ENCODE measurements at places on chromosomes 4 and X.
A peak's percentile ranks its signal among the peaks of the same experiment; 100 is the strongest.

DNA sequence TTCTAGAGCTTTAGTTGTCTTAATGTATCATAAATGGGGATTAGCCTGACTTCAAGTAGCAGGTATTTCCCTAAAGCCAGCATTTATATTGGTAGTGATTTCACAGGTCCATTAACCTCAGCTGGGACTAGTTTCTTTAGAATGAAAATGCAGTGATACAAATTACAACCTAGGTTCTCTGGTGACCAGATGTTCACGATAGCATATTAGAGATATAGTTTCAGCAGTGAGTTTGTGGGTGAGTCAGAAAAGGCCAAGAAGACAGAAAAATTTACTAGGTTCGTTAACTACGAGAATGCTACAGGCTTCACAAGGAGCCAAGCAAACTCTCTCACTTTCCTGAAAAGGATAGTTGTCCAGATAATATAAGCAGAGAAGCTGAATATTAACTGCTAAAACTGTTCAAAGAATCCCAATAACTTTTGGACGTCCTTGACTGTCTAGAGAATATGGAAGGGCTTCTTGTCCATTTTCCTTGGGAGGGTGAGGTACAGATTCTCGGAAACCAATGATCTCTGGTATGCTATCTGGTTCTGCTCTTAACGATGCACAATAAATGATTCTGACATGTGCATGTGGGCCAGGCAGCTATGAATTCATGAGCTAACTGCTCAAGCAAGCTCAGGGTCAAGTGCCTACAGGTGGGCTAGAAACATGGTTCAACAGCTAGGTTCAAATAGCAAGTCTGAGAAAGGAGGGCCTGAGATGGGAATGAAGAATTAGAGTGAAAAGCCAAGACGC lies 6.0 kb upstream of the SPCS3 start:
- DNase-seq, result no peak

- DNase-seq, result peak; percentile 23
These were observed 67.4 kb downstream of the ZAR1 start for GRCh38 chr4:48557478-48557877.

DNA sequence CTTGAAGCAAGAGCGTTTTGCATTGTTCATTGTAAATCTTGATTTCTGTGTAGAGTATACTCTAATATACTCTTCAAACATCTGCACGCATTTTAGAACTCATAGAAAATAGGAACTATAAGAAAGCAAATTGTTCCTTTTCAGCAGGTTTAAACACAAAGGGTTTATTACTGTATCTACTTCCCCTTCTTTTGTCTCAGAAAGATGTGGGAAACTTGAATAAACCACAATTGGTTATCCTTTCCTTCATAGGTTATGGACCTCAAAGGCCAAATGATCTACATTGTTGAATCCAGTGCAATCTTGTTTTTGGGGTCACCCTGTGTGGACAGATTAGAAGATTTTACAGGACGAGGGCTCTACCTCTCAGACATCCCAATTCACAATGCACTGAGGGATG lies 46.0 kb upstream of the GUCY1B1 start:
- DNase-seq, result no peak

DNA sequence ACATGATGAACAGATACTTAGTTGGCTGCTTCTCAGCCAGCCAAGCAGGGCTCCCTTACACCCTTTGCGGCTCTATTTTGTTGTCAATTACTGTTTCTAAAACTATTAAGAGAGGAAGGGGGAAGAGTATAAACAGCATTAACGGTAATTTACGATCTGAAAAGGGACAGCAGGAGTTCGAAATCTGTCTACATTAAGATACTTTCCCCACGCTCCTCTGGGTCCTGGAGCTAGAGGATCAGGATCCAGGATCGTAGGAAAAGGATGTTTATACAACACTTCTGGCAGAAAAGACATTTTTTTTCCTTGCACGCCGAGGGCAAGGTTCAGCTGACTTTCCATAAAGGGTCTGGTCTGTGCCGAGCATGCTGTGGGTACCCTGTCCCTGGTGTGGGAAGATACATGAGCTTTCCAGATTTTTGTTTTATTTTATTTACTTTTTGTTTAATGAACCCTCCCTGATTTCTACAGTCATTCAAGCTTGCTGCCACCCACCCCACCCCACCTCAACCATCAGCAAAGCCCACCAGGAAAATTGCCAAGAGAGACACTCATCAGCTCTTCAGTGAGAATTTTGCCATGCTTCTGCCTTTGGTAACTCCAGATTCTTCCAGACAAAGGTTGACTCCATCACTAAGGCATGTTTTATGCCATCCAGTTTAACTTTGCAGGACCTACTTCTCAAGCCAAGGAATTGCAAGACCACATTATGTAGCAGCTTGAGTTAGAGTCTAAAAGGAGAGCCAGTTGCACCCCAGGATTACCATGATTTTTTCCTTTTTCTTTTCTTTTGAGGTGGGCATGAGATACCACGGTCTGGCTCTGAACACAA lies 188.1 kb downstream of the QDPR start:
- no peak for DNase-seq

GRCh38 chrX:9862953-9863352 lies 76.7 kb downstream of the SHROOM2 start:
- DNase-seq, result no peak

GRCh38 chr4:156109943-156110900 lies 156.6 kb upstream of the CTSO start:
- peak; percentile 8 for DNase-seq

DNA sequence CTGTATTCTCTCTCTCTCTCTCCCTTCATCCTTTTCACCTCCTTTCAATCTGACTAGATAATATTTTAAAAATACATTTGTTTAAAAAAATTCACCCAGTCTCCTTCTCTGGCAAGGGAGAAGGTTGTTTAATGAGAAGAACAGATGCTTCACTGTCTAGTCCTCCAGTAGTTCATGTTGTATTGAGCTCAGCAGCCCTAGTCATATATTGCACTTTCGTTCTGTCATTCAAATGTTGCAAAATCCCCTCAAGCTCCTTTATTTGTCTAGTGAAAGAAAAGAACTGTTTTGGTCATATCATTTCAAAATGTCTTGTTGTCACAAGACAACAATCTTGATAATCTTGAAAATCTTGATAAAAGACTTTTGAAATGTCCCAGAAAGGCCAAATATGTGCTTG lies 248.0 kb downstream of the GALNTL6 start:
- DNase-seq, result no peak

DNA sequence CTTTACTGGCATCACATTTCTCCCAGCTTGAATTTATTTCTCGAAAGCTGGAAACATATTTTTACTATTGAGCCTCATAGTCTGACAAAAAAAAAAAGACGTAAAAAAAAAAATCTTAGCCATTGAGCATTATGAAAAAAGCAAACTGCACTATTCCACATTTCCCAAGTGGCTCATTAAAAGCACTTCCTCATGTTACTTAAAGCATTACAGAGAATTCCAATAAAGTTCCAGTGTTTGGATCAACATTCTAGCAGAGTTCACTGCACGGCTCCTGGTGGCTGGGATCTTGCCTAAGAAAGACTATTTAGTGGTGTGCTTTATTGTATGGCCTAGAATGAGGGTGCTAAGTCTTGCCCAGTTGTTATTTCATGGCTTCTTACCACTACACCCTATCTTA lies 476.2 kb downstream of the PPARGC1A start:
- DNase-seq, result no peak

GRCh38 chr4:7236847-7237246 lies 44.5 kb downstream of the SORCS2 start:
- no peak for DNase-seq

DNA sequence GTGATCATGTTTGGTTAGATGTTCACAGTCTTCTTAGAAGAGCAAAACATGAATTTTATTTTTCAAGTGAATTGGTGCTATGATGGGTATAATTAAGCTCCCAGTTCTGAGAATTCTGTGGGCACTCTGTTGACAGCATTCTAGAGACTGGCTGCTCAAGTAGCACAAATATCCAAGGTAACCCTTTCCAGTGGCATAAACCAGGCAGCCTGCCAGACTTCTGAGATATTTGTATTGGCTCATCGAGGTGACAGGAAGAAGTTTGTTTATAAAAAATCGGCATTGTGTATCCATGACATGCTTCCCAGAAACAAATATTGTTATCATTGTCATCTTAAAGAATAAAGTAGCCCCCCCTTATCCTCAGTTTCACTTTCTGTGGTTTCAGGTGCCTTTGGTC lies 28.3 kb downstream of the LANCL3 start:
- DNase-seq, result no peak

- DNase-seq, result no peak
These were observed 78.5 kb downstream of the PRDM5 start for GRCh38 chr4:120843849-120844527.

DNA sequence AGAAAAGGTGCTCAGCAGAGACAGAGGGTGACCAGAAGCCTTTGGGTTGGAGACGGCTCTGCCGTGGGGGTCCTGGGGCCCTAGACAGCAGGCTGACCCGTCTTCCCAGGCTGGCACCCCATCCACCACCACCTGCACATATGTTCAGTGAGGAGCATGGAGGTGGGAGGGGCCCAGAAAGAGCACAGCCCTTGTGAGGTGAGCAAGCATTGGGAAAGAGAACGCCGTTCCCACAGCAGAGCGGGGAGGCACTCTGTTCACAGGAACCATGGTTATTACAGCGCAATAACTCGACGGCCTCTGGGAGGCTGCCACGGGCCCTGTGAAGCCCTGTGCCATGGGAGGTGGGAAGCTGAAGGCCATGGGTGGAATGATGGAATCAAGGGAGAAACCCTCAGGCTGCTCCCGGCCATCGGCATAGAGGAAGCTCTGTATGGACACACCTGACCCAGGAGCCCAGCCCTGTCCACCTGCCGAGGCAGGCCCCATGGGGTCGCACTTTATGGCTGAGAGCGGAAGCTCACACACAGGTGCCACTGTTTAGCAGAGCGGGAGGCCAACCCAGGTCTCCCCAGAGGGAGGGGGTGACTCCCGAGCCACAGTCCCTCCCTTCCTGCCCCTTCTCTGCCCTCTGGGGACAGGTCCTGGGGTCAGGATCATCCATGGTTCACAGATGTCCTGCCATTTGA lies 93.5 kb upstream of the AFAP1 start:
- no peak for DNase-seq

DNA sequence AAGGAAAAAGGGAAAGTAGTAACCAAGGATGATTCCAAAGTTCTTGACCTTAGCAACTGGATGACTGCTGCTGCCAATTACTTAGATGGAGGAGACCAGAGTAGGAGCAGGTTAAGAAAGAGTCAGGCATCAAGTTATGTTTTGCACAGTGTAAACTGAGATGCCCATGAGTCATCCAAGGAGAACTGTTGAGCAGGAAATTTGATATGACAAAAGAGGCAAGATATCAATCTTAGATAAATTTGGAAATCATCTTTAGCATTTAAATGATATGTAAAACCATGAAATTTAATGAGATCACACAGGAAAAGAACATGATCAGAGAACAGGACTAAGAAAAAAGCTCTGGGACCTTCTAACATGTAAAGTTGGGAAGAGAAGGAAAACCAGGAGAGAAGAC lies 361.3 kb downstream of the OPHN1 start:
- DNase-seq, result no peak

GRCh38 chr4:48780865-48781214 lies 761 bp upstream of the FRYL start:
- DNase-seq, result no peak

- no peak for DNase-seq
These were observed 741 bp downstream of the SPATA18 start for GRCh38 chr4:52051615-52052474.

DNA sequence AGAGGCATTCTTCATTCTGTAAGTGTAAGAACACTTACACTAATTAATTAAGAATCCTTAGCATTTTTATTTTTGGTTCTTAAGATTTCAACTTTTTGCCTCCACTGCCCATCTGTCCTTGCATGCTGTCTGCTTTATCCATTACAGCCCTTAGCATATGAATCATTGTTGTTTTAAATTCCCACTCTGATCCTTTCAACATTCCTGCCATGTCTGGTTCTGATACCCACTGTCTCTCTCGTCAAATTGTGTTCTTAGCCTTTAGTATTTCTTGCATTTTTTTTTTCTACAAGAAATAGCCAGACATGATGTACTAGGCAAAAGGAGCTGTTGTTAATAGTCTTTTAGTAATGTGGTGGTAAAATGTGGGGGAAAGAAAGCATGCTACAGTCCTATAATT lies 1360.0 kb downstream of the TECRL start:
- no peak for DNase-seq

DNA sequence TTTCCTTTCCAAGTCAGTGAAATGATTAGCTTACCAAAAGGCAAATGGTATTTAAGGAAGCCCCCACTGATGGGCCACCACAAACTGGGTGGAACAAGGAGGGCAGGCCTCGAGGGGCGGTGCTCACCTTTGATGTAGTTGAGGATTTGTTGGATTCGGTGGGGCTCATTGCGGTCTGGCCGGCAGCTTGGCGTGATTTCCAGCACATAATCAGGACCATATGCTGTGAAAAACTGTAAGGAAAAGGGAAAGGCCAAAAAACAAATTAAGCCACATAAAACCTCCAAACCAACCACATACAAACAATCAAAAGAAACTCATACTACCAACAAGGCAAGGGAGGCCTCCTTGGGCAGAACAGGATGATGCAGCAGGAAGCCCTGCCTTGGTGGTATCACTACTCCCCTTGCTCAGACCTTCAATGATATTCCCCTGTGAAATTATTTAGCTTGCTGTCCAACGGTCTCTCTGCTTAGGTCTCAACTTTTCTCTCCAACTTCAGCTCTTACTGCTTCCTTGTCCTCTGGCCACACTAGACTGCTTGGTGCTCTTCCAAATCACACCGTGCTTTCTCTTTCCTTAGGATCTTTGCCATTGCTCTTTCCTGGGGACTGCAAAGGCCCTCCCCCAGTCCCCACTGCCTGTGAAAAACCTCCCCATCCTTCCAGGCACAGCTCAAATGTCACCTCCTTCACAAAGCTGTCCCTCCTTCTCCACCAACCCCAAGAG lies 46.1 kb upstream of the CITED1 start:
- no peak for DNase-seq

DNA sequence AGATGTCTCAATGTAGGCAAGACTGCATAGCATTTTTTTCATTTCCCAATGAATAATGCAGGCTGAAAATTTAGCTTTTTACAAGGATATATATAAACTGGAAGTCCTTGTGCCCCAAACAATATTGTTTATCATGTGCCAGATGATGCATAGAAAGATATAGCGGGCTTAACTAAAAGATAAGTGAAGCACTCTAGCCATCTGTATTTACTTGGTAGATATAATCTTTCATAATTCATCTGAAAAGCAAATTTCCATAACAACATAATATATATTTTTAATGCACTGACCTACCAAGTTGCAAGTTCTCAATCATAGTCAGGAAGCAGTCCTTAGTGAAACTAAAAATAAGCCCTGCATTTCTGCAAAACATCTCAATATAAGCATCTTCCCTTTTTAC lies 653.3 kb downstream of the NLGN4X start:
- DNase-seq, result no peak

DNA sequence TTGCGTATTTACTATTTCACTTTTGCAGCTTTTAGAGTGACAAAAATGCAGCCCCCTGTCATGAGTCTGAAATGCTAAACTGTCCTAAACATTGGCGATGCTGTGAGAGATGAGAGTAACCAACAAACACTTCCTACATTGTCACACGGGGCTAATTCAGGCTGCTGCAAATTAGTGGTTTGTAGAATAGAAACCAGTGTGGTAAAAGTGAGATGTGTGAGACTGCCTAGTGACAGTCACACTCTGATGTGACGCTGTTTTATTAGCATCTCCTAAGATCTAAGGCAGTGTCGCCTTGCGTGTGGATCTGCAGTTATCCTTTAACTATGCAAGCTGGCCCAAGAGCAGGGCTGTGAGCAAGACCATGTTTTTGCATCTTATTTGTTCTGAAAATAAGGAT lies 800.2 kb upstream of the TENM3 start:
- no peak for DNase-seq

GRCh38 chrX:39676434-39676833 lies 421.3 kb downstream of the BCOR start:
- no peak for DNase-seq

- no peak for DNase-seq
These were observed 32.8 kb downstream of the CLDN22 start for GRCh38 chr4:183287309-183287659.

- DNase-seq, result no peak
These were observed at the start of gene ZCCHC13 for GRCh38 chrX:74304016-74304415. TSS of gene ZCCHC13 (plus strand) at chrX:74304180. CDS start at chrX:74304267, 87 bp downstream.
